Transverse colon (tissue), 4 donors: ENCODE measurements at places on chromosomes 3 and 15. TPM values are rescaled to one million over a fixed set of nuclear protein-coding genes. Genes with fewer than 3 reads are reported as not detected.

ITIH1 gene
- total RNA-seq, result not detected

TIGIT gene
- 5.4 TPM for total RNA-seq

SAMMSON gene
- not detected for total RNA-seq

ADAMTS9 gene
- total RNA-seq, result 6.3 TPM

SNRPA1 gene
- total RNA-seq, result 12.3 TPM

SECISBP2L gene
- total RNA-seq, result 33.0 TPM

TM4SF1 gene
- 30.3 TPM for total RNA-seq

TAGLN3 gene
- total RNA-seq, result 0.64 TPM

DCLK3 gene
- total RNA-seq, result not detected

C3orf49 gene
- not detected for total RNA-seq

ENTPD3 gene
- 0.37 TPM for total RNA-seq

PPM1L gene
- 17.2 TPM for total RNA-seq

CMC1 gene
- 15.2 TPM for total RNA-seq

PGBD4 gene
- 1.1 TPM for total RNA-seq

DNAH12 gene
- not detected for total RNA-seq

COMMD2 gene
- total RNA-seq, result 20.2 TPM

TTLL3 gene
- total RNA-seq, result 352 TPM

CYP1A2 gene
- total RNA-seq, result not detected

SPG11 gene
- total RNA-seq, result 149 TPM

ECE2 gene
- not detected for total RNA-seq

ZMYND10 gene
- total RNA-seq, result not detected

SMCO1 gene
- not detected for total RNA-seq

GABRR3 gene
- total RNA-seq, result not detected

CHRM5 gene
- not detected for total RNA-seq

P2RY13 gene
- 0.40 TPM for total RNA-seq

MTHFS gene
- not detected for total RNA-seq

FRMD4B gene
- 27.7 TPM for total RNA-seq

MEX3B gene
- total RNA-seq, result not detected

PLA1A gene
- 3.2 TPM for total RNA-seq

ADAMTS17 gene
- total RNA-seq, result 7.5 TPM

SCG5 gene
- 1.6 TPM for total RNA-seq

PEX5L gene
- 1.2 TPM for total RNA-seq

MORC1 gene
- not detected for total RNA-seq

TERC gene
- total RNA-seq, result 221 TPM

PLCD1 gene
- total RNA-seq, result 21.1 TPM

HHLA2 gene
- 26.7 TPM for total RNA-seq

ZNF774 gene
- 22.5 TPM for total RNA-seq

DHX30 gene
- total RNA-seq, result 47.8 TPM

P2RY14 gene
- total RNA-seq, result not detected

GRAMD2A gene
- total RNA-seq, result 0.41 TPM

MST1R gene
- total RNA-seq, result 164 TPM

HTR3E gene
- not detected for total RNA-seq

CEMIP gene
- total RNA-seq, result not detected
